CD4-positive, alpha-beta T cell treated with Interleukin-15 for 1 hour (primary cell): ENCODE measurements at places on chromosomes 11 and 22.

DNA sequence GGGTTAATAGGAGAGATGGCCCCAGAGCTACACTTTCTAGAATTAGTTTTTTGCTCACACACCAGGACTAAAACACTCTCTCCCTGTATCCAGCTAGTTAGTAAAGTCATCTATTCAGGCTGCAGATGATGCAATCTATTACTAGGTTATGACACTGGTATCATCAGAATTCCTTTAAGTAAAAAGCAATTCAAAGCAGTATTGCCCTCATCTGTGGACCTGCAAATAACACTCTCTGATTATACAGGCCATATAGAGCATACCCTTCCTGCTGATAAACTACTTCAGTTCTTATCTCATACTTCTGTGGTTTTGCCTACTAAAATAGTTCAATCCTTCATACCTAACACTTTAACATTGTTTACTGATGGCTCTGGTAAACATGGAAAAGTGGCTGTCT, 13.5 kb upstream of the MTMR2 start:
- no peak for DNase-seq

GRCh38 chr11:19243613-19244012, 2.9 kb upstream of the E2F8 start:
- DNase-seq = no peak

DNA sequence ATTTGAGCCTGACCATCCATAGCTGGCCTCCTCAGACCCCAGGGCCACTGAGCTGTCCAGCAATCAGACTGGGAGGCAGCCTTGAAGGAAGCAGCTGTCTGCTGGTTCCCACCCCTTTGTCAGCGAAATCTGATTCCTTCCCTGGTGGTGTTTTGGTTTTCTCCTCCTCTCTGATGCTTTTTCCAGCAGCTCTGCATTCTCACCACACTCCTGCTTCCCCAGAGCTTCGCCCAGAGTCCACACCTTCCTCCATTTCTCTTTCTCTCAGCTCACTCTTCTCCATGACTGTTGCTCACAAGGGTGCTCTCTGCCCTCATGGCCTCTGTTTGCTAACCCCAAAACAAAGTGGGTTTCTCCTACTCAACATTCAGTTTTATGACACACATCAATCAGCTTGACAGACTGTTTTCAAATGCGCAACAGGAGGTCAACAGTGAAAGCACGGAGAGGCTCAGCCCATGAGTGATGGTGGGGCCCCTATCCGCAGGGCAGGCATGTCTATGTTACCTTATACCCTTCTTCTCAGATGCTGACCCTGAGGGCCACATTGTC, 130.6 kb upstream of the MTNR1B start:
- no peak for DNase-seq

DNA sequence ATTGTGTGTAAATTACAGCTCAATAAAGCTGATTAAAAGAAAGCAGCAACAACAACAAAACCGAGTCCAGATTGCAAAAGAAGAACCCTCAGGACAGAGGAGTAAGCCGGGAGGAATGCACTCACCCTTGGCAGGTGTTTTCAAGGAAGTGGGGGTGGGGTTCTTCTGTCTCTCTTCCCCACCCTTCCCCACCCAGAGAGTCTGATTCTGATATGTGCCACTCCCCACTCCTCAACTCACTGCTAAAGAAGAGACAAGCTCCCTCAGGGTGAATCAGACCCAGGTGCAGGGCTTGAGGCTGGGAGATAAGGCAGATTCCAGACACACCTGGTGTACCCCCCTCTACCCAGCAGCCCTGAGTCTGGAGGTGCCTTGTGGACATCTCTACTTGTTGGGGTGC, 38.4 kb upstream of the PHF21A start:
- no peak for DNase-seq

- peak; percentile 15 for DNase-seq
Observed at GRCh38 chr11:8312986-8313385, 49.3 kb upstream of the LMO1 start.

GRCh38 chr11:86171627-86172026, 72.9 kb upstream of the EED start:
- DNase-seq = no peak

GRCh38 chr11:16818284-16818683, 79.8 kb downstream of the C11orf58 start:
- no peak for DNase-seq

DNA sequence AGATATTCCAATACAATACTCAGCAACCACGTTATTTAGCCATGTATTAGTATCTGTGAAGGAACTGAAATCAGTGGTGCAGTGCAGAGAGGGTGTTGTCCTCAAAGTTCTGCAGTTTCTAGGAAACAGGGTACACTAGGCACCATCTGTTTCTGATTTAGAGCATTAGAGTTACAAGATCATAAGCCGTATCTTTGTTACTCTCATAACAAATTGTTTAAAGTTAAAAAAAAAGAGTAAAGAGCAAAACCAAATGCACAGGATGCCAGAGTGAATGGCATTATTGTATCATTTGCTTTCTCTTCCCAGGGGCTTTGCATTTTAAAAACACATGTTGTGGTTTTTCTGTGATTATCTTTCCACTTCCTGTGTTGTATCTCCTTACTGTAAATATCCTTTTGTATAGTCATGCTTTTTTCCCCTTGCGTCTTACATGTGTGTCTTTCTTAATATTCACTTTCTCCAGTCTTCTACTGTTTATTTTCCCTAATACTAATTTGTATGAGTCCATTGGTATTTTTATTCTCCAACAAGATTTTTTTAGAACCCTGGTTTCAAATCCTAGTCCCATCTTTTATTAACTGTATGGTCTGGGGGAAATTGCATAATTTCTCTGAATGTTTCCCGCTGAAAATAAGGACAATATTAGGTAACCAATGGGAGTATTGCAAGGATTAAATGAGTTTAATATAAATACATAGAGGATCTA, 15.2 kb upstream of the NUP160 start:
- no peak for DNase-seq

GRCh38 chr11:6219359-6219758, 14.0 kb downstream of the C11orf42 start:
- no peak for DNase-seq
